Activated CD4-positive, alpha-beta T cell treated with anti-CD3 and anti-CD28 coated beads, Interleukin-2, amount 50 U/mL, for 16 hours (primary cell): ENCODE measurements at places on chromosomes 6 and 20.
A peak's percentile ranks its signal among the peaks of the same experiment; 100 is the strongest.

GRCh38 chr6:80454197-80454596 is 347.7 kb downstream of the BCKDHB start:
- peak; percentile 40 for DNase-seq

GRCh38 chr6:110965629-110966229 is 7.2 kb downstream of the GTF3C6 start:
- no peak for DNase-seq

GRCh38 chr6:136639702-136640101 is 89.5 kb upstream of the MAP7 start:
- no peak for DNase-seq

DNA sequence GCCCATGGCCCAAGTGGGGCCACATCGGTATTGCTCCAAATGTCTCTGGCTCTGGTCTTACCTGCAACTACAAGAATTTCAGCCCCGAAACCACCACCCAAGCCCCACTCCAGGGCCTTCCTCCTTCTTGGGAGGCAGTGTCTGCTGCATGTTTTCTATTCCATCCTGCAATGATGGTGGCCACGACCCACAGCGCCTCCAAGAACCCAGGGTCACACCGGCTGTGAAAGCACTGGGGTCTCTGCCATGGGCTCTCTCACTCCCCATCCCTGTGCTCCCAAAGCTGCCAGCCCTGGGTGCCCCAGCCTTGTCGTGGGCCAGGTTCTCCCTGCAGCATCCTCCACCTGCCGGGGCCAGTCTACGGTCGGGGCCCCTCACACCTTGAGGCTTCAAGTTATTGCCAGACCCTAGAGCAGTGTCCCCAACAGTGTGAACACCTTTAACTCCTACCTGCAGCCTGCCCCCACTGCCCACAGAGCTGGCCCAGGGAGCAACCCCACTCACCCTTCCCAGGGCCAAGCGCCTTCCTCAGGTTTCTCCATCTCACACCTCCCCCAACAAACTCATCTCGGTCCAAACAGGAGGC is 115.4 kb downstream of the JPH2 start:
- DNase-seq, result no peak

GRCh38 chr6:164005004-164005711 is 590.6 kb downstream of the QKI start:
- DNase-seq, result no peak

GRCh38 chr20:19519466-19519865 is 238.6 kb upstream of the RIN2 start:
- no peak for DNase-seq

- no peak for DNase-seq
These were observed 106.0 kb downstream of the SYCP2 start for GRCh38 chr20:59827138-59828056.

DNA sequence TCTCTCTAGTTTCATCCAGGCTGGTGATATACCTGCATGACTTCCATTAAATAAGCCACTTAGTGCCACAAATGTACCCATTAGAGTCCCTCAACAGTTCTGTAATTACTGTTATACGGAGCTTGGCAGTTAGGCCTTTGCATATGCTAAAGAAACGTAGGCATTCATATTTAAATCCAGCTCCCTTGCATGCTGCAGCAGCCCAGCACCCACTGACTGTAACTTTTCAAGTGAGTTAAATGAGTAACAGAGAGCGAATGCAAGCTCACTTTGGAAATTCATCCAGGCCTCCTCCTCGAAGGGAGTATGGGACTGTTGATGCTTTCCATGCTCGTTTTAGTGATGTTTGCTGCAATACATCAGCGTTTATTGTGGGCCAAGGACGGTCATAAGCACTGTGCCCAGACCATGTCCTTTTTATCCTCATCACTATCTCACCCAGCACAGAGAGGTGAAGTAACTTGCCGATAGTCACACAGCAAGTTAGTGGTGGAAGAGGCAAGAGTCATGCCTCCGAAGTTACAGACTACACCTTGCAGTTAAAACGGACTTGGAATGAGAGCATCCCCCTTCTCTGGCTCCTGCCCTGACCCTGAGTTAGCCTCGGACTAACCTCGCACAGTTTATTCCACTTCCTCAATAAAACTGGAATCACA is 179.4 kb upstream of the PDE10A start:
- no peak for DNase-seq

DNA sequence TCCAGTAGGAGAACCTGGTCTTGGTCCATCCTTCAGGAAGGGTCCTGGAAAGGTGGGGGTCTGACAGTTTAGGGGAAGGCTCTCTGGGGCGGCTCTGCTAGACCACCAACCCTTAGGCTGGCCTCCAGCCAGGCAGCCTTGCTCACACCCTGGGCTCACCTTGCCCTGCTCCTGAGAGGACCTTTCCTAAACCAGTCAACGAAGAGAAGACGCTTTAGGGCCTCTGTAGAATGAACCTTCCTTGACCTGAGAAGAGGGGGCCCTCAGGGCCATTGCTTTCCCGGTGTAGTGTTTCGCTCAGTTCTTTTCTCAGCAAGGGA is 1.1 kb downstream of the CDC25B start:
- DNase-seq, result no peak

DNA sequence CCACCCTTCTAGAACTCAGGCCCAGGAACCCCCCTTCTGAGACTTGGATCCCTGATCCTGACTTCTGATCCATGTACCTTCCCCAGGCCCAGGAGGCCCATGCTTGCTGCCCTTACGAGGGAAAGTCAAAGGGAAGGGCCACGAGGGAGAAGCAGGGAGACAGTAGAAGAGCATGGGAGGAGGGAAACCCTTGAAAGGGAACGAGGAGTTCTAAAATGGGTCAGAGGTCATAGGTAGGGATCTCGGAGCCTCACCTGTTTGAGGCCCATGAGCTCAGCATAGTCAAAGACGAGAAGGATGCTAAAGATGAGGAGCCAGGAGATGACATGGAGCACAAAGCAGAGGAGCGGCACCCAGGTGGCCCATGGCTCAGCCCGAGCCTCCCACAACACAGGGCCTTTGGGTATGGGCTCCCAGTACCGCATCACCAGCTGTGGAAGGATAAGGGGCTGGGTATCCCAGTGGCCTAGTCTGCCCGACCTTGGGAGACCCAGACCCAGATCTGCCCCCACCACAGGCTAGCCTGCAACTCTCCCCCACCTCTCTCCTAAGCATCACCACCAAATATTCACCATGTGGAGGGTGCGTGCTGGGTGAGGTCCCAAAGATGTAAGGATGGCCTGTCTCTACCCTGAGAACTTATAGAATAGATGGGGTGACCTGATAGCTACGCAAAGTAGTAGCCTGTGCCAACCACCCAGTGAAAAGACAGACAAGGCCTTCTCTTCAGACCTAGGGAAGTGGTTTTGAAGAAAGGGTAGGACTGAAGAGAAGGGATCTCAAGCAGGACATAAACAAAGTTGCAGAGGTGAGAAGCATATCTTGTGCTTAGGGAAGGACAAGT is 1.5 kb downstream of the NRM start:
- no peak for DNase-seq

DNA sequence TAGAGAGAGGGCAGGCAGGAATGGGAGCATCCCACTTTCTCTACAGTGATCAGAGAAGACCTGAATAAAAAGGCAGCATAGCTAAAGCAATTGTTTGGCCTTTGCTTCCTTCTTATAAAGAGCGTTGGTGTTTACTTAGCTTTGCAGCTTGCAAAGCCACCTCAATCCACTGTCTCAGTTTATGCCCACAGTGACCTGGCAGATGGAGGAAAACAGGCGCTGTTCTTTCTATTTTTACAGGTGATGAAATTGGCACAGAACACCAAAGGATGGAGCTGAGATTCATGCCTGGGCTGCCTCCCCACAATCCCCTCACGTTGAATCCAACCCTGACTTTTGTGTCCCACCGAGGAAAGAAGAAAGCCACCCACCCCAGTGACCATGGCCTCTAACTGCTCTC is 130.5 kb downstream of the TTLL2 start:
- DNase-seq, result no peak

DNA sequence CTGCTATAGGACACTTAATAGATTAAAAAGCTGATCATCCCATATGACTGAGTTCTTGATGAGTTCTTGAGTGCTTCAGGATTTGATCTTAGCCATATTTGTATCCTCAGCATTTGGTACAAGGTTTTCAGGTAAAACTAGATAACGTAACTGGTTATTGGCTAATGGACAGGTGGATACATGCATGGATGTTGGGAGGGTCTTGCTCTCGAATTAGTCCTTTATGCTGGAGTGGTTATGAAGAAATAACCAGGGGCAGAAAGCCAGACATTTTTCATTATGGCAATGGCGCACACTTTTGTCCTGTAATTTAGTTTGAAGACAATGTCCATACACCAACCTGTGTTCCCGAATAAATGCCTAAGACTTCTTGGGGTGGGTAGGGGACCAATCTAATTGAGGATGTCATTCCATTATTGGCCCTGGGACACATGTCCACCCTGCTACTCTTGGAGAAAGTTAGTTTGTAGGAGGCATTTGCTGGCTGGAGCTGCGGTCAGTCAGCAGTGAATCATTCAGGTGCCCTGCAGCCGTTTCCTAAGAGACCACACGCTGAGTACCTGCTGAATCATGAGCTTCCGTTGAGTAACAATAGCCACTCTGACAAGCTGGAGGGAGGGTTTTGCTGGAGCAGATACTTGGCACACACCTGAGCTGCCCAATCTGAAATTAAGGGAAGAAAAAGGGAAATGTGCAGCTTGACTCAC is 194.4 kb downstream of the FOXA2 start:
- no peak for DNase-seq

- no peak for DNase-seq
These were observed 9.5 kb downstream of the SENP6 start for GRCh38 chr6:75611011-75611701.

GRCh38 chr20:62043131-62043914 is 22.4 kb downstream of the TAF4 start:
- DNase-seq, result no peak

DNA sequence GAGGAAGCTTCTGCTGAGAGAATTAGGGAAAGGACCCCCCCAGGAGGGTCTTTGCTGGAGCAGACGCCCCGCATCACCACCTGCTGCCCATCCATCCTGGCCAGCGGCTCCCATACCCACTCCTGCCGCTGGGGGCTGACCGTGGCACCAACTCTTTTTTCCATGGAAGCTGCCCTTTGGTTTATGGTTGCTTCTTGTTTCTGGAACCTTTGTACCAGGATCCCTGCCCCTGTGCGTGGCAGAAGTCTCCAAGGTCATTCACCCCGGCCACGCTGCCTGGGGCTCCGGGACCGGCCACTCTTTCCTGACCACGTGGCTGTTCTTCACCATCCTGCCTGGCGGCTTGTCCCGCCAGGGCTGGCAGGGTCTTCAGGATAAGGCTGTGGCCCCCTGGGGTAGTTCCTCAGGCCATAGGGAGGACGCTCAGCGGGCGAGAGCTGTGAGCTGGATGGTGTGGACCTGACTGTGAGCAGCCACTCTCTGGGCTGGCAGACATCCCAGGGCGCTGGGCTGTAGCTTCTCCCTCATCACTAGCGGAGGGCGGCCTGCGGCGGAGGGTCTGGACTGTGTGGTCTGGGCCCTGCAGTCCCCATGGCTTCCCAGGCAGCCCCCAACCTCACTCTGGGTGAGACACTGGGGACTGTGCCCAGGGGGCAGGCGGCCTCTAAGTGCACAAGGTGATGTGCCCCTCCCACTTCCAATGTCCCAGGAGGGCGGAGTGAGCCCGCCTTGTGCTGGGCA is 22.8 kb upstream of the RBBP8NL start:
- DNase-seq, result no peak

DNA sequence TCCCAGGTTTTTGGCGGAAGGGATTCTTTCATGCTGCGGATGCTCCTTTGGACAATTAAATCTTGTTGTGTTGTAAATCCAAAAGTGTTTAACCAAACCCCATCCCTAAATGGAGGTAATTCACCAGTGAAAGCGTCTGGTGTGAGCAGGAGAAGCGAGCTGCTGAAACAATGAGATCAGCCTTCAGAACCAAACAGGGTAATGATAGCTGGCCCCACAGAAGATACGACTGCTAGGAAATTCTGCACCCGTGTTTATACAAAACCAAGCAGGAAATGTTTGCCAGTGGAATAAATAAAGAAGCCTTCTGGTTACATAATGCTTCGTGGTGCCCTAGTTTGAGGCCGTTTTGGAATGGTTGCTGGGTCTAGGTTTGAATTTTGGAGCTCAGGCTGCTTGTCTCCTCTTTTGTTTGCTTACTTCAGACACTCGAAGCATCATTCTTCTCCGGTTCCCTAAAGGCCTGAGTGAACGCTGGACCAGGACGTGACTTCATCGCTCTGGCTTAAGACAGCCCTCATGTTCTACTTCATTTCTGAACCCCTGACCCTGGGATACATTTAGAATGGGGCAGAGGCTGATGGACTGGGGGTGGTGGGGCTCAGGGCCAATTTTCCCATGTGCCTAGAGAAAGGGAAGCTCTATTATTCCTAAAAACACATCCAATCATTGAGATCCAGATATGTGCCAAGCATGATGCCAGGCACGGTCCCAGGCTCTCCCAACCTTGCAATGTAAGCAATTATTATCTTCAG is 61.6 kb upstream of the JAG1 start:
- no peak for DNase-seq

- DNase-seq, result no peak
These were observed 77.6 kb downstream of the PHACTR2 start for GRCh38 chr6:143755301-143755744.

DNA sequence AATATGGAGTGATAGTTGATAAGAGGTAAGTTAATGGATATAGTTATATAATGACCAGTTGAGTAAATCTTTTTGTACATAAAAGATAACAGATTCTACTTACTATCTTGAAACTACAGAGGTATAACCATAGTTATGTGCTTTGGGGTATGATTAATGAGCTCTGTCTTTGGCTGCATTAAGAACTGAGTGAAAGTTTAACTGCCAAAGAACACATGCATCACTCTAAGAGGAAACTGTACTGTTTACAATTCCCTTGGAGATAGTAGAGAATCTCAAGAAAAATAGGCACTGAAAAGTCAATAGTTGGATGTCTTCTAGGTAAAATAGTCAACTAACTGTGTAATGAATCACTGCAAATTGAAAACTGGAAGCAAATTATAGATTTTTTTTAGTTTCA is 1129.5 kb downstream of the EPHA7 start:
- DNase-seq, result no peak

GRCh38 chr6:155782320-155782731 is 326.7 kb upstream of the NOX3 start:
- DNase-seq, result no peak

DNA sequence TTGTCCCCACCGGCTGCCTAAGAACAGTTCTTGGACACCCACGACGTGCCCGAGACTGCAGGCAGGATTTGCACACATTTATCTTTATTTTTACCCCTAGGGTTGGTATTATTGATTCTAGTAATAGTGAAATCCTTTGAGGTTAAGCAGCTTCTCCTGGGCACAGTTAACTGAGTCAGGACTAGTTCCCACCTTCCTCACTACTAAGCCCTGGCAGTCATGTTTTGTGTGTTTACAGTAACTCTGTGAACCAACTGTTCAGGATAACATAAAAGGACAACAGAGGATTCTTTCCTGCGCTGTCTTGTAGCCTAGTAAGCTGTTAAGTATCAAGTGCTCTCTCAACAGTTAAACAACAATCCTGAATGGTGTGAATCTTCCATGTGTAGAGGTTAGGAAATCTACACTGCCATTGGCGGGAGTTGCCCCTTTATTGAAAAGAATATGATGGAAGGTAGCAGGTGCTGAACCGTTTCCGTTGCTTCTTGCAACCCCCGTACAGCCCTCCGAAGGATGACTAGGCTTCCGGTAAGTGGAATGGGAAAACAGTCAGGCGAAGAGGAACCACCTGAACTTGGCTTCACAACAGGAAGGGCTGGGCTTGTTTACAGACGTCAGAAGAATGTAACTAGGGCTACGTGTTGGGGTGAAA is 979 bp upstream of the SOD2 start:
- peak; percentile 64 for DNase-seq

GRCh38 chr6:24391756-24392405 is 10.9 kb upstream of the MRS2 start:
- DNase-seq, result peak; percentile 10
